Right kidney (tissue), 9 donors: ENCODE measurements at places on chromosomes 1 and 21.

DNA sequence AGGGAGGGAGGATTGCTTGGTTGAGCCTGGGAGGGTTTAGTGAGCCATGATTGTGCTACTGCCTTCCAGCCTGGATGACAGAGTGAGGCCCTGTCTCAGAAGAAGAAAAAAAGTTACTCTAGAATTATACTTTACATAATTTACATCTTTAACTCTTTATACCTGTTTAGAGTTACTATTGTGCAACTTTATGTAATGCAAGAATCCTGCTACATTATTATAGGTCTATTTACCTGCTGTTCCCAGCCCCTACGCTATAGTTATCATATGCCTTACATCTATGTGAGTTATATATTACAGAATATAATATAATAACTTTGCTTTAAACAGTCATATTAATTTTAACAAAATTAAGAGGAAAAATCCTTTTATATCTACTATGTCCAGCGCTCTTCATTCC is 14.3 kb downstream of the SDHB start:
- DNase-seq: no peak

DNA sequence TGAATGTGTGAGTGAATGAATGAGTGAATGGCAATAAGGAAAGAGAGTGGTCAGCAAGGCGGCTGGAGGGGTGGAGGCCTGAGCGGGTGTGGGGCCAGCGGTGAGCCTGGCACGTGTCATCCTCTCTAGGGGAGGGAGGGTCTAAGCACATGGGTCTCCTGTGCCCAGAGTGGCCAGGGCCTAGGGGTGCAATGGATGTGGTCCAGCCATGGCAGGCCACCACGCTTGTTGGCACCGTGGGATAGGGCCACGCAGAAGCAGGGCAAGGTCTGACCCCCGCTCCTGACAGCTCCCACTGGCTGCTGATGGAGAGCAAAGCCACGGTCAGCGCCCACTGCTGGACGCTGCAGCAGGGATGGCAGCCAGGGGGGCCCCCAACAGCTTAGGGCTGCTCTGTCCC is 19.5 kb upstream of the SPSB1 start:
- no peak for DNase-seq

GRCh38 chr21:29639366-29640079 is 300.3 kb downstream of the GRIK1 start:
- DNase-seq: no peak

- peak; percentile 1 for DNase-seq
Measured at GRCh38 chr1:49199564-49199963, 422.9 kb upstream of the BEND5 start.

DNA sequence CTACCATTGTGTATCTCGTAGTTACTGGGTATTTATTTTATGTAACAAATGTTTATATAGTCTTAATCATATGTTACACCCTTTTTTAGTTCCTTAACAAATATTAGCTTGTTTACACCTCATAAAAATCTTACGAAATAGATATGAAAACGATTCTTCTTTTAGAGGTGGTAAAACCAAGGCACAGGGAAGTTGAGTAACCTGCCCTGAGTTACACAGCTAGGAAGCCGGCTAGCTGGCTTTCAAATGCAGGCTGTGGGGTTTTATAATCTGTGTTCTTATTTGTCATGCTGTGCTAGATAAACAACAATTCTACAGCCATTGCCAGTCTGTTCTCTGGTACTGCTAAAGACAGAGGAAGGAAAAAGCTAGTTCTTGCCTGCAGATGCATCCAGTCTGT is 109.6 kb downstream of the NOS1AP start:
- DNase-seq: no peak

GRCh38 chr21:42384989-42385388 is 10.9 kb downstream of the TMPRSS3 start:
- DNase-seq: no peak

GRCh38 chr1:220786337-220787068 is at the start of gene MTARC1:
Gene MTARC1 (plus strand): TSS chr1:220786913. CDS start chr1:220786945, 32 bp downstream.
- DNase-seq: peak; percentile 89

DNA sequence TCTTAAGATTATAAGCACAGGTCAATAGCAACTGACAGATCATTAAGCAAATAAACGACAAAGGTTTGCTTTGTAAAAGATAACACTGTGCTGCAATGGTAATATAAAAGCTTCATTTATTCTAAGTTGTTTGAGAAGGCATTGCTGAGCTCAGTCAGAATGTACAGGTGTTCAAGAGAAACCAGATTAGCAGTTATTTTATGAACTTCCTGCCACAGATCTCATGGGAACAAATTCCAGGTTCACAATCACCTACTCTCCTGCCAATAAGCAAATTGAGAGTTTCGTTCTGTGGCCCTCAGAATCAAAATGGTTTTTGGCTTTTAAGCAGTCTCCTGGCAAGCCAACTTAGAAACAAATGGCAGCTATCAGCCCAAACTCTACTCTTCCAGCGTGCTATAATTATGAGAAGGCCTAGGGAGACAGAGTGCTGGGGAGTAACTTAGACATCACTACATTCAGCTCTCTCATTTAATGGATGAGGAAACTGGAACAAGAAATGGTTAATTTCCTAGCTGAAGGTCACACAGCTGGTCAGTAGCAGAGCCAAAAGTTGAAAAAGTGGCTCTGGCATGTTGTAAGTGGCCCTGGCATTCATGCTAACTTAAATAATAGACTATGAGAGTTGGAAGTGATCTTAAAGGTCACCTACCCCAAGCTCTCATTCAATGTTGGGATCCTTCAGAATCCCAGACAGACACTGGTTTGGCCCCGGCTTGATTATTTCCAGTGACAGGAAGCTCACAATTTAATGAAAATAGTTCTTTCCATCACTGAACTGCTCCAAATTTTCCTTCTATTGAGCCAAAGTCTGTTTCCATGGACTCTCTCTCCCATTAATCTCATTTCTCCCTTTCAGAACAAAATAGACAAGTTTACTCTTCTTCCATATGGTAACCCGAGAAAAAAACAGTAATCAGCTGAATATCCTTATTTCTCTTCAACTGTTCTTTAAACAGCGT is 82.6 kb upstream of the EDEM3 start:
- no peak for DNase-seq

- no peak for DNase-seq
Measured at GRCh38 chr1:64886877-64887276, 79.5 kb downstream of the JAK1 start.

DNA sequence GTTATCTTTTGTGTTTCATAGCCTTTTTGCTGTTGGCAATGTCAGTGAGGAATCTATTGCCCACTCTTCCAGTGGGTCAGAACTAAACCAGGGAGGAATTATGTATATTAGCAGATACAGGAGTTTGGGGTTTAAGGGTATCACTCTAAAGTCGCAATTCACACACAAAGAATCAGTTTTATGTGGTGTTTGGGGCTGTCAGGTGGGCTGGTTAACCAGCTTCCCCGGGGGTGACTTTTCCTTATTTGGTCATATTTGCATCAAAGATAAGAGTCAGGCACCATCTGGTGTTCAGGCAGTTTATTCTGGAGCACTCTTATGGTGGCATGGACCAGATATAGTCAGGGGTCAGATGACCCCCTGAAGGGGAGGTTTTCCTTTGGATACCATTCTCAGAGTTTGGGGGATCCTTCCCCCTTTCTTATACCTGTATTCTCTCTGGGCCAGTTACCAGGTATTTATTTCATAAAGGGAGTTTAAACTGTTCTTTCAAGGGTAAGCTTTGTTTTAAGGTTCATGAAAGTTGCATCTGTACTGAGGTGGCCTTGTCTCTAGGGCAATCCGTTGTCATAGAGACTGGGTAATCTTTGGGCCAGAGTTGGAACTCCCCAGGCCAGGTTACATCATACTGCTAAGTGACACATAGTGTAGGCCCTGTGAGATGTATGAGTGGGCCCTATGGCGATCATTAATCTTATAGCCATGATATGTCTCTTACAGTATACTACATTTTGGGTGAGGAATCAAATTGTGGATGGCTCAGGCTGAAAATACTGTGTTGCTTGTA is 148.2 kb downstream of the RWDD3 start:
- no peak for DNase-seq

DNA sequence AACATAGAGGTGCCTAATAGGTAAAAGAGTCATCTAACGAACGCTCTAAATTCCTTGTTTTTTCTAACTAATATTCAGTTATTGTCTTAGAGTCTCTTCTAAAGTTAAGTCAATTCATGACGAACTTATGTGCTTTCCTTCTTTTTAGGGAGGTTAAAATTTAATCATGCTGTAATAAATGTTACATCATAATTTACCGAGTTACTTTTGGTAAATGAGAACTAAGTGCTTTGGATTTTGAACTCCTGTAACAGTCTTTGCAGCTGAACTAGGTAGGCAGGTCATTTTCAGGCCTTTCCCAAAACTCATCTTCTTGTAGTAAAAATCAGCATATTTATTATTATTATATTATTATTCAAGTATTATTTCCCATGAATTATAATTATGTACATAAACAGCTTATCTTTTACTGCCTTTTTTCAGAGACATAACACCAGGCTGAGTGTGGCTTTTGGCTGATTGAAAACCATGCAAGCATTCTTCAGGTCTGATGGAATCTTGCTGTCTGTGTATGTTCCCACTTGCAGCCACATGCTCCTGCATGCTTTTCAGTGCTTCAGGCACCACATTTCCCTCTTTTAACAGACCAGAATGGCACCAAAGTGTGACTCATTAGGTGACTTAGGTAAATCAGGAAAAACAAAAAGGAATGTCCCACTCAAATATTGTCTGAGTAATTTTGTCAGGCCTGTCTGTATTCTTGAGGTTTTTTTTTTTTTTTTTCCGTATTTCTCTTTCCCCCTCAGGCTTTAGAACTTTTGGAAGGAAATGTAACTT is 81.0 kb upstream of the CD55 start:
- no peak for DNase-seq

DNA sequence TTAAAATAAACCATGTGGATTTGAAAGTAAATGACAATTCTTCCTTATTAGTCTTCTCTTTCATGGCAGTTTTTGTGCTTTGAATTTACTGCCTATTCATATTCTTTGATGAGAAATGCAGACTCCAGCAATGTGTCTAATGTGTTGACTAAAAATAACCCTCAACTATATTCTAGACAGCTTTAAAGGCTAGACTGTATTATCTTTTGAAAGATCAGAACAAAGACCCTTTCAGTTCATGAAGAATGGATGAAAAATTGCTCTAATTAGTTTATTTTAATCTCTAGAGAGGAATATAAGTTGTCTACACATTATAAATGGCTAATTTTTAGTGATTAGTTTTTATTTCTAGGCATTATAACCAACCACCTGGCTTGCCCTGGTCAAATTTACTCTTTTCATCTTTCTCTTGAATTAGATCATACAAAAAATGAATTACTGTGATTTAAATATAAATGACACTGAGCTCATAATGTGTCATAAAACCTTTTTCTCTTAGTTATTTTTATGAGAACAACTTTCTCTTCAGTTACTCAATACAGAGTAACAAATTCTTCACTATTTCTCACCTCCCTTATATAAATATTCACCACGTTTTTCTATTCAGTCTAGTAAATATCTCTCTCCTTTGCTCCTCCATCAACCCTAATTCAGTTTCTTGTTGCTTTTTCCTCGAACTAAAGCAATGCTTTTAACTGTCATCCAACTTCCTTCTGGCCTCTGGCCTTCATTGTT is 428.5 kb upstream of the TMPRSS15 start:
- no peak for DNase-seq

DNA sequence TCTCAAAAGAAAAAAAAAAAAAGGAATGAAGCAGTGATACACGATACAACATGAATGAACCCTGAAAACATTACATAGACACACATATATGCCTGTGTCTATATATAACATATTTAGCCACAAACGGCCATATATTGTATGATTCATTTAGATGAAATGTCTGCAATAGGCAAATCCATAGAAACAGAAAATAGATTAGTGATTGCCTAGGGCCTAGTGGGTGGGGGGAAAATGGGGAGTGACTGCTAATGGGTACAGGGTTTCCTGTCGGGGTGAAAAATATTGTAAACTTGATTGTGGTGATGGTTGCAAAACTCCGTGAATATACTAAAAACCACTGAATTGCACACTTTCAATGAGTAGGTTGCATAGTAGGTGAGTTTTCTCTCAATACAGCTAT is 6.0 kb upstream of the H6PD start:
- DNase-seq: no peak

DNA sequence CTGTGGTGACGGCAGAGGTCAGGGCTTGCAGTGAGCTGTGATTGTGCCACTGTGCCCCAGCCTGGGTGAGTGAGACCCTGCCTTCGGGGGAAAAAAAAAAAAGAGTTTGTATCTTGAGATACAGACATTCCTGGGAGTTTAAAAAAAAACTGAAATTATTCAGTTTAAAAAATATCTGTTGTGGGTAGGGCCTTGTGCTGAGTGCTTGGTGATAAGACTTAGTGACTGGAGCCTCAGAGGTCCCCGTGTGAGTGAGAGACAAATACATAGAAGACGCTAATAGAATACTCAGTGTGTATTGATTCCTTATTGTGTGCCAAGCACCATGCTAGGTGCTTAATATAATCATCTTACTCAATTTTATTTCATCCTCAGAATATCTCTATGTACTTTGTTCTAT is 22.7 kb downstream of the DDI2 start:
- no peak for DNase-seq

- no peak for DNase-seq
Measured at GRCh38 chr1:111719135-111719534, 20.1 kb downstream of the INKA2 start.

- no peak for DNase-seq
Measured at GRCh38 chr1:70156529-70157120, 48.8 kb downstream of the LRRC40 start.

GRCh38 chr1:246661451-246661850 is 62.8 kb upstream of the SCCPDH start:
- no peak for DNase-seq

- no peak for DNase-seq
Measured at GRCh38 chr1:30265127-30266070, 458.0 kb downstream of the MATN1 start.

GRCh38 chr21:41029571-41029970 is 138.4 kb upstream of the BACE2 start:
- DNase-seq: no peak

DNA sequence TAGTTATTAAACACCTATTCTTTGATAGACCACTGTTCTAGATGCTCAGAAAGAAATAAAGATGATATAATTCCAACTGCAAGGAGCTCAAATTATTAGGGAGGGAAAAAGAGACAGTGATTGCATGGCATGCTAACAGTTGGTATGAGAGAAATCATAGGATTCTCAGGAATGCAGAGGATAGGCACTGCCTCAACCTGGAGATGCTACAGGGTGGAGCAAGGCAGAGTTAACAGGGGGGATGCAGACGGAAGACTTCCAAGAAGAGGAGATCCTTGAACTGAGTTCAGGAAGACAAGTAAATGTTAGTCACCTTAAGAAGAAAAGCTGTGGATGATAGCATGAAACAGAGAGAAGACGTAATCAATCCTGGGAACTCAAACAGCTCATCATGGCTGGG is 123.7 kb downstream of the DAB1 start:
- DNase-seq: no peak

GRCh38 chr1:155591770-155592169 is 18.2 kb upstream of the MSTO1 start:
- DNase-seq: no peak

- peak; percentile 17 for DNase-seq
Measured at GRCh38 chr1:51535006-51535592, 16.0 kb upstream of the EPS15 start.

DNA sequence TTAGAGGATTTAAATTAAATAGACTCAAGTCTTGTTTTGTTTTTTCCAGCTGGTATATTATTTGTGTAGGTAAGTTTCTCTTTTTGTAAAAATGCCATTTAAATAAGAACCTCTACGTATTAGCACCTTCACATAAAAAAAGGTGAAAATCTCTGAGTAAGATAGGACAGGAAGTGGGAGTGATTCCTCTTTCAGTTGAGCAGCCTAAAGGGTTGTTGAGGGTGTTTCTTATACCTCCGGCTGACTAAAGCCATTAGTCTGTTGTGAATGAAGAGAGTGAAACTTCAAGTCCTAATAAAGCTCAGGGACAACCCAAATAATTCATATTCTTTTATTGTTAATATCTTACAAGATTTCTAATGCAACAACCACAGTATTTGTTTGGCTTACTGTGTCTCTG is 188.7 kb downstream of the CHRM3 start:
- no peak for DNase-seq
